ENCODE measurements at places on chromosomes 16 and 17.

GRCh38 chr16:29812754-29813643 is 1.0 kb downstream of the PRRT2 start:
- no peak for DNase-seq

DNA sequence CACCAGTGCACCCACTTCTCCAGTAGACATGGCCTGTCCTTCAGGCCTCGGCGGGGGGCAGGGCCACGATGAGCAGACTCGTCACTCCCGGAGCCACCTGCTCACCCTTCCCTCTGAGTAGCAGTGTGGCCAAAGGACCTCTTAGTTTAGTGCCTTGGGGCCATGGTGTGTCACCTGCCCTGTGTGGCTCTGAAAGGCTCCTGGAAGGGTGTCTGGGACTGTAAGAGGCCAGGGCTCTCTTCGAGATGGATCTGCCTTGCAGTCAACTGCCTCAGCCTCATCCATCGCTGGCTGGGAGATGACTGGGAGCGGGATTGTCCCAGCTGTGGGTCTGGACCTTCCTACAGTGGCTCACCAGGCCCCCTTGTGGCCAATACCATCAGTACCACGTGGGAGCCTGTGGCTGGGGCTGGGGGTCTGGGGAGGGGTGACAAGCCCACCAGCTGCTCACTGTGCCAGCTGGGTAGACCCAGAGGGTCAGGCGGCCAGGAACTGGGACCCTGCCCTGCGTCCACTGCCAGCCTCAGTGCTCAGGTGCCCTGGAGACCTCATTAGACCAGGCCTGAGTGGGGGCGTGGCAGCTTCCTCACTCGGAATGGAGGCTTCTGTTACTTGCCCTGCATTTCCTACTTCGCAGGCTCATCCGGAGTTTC is 133.4 kb downstream of the OR1D5 start:
- DNase-seq: peak; percentile 57

DNA sequence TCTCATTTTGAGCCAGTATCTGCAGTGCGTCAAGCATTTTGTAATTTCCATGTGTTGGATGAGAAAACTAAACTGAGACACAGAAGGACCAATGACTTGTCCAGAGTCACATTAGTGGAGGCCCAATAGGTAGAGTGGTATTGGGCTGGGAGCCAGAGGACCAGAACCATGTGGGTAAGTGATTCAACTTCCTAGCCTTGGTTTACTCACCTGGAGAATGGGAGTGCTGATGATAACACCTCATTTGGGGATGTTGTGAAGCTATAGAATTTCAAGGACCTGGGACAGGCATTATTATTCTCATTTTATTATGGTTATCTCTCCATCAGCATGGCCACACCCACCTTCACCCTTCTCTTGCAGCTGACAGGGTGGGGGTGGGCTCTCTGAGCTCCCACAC is 8.1 kb downstream of the CPNE2 start:
- DNase-seq: no peak

DNA sequence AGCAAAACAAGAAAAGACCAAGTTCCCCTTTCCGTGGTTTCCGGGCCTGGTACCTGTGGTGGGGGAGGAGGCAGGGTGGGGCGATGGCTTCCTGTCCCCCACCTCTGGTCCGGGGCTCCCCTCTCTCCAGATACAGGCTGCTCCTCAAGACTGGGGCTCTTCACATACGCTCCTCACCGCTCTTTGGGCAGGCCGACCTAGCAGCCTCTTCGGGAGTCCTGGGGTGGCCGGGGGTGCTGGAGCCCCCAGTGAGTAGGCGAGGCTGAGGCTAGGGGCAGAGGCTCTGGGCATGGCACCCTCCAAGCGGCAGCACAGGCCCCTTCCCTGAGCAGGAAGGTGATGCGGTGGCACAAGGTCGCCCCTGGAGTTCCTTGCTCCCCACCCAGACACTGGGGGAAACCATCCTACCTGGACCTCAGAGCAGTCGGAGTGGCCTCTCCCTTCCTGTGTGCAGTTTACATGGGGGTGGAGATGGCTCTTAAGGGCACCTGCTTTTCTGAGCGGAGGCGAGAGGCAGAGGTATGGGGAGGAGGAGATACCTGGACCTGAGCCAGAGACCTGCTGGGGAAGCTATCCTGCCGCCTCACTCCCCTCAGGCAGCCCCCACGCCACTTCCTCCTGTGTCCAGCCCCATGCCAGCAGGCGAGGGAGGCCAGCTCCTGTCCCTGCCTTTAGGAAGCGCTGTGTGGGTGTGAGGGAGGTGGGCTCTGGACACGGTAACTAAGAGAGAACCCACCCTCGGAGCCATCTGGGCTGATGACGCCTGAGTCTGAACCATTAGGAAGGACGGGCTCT is 891 bp downstream of the CORO1A start:
- DNase-seq: no peak

DNA sequence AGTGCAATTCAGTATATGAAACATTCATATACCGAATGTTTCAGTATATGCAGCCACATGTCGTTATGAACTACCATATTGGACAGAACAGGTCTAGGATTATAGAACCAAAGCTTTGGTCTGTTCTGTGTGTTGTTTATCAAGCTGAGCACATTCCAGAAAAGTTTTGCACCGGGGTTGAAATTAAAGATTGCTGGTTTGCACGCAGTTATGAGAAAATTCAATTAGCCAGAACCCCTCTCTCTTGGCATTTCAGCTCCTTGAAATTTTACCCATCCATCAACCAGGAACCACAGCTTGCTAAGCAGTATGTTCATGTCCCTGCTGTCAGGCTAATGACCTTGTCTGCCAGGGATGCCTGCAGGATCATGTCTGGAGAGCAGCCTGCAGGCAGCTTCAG is 9.5 kb downstream of the KRT32 start:
- no peak for DNase-seq

GRCh38 chr16:14286368-14287230 is 215.5 kb downstream of the MRTFB start:
- peak; percentile 46 for DNase-seq

DNA sequence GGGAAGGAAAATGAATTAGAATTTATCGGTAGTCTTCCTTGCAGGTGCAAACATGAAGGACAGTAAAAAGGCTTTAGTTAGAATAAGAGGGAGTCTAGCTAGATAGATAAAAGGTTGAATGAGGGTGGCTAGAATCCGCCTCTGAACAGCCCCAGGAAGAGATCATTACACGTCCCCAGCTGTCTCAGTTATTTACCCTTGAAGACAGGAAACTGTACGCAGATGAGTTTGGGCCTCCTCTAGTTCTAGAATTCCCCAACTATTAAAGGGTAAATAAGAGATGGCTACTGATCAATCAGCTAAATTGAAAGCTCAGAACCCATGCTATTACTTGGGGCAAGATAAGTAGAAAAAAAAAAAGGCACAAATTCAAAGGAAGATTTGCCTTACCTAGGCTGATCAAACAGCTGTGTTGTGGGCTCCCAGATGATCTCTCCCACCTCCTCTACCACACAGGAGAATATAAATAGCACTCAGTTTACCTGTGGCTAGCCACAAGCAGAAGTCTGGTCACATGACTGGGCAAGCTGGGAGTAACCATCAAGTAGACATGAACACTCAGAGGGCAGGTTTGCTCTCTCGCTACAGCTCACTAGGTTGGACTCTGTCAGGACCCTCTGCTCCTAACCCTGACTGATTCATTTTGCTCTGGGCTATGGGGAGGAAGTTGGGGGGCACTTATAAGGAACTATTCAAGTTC is 17.0 kb downstream of the FAM117A start:
- no peak for DNase-seq

DNA sequence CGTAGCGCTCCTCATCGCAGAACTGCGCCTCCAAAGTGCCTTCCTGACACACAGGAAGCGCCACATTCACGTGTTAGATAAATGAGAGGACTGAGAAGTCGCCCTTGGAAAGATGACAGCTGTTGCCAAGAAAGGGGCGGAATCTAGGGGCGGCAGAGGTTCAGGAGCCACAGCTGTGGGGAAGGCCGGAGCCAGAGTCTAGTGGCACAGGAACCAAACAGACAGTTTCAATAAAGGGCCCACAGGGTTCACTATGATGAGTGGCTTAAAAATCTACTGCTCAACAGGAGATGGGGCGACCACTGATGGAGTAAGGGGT is 4.7 kb downstream of the FLCN start:
- no peak for DNase-seq

GRCh38 chr17:38416840-38417209 is 11.4 kb upstream of the ARHGAP23 start:
- peak; percentile 82 for DNase-seq

- DNase-seq: peak; percentile 79
Observed at GRCh38 chr16:23148513-23149266, 562 bp downstream of the USP31 start.

DNA sequence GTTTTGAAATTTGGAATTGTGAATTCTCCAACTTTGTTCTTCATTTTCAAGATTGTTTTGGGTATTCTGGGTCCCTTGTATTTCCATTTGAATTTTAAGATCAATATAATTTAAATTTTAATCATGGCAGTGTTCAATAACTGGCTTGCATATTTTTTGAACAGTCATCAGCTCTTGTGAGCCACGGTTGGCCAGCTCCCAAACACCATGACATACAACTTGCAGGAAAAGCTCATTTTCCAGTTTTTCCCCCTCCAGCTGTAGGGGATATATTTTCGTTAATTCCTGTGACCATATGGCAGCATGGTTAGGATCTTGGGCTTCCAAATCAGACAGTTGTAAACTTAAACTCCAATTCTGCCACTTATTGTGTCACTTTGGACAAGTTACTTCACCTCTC is 690.1 kb downstream of the WWOX start:
- DNase-seq: no peak

GRCh38 chr17:19977293-19978208 is at the start of gene AKAP10:
TSS of gene AKAP10 (minus strand) at chr17:19977828. CDS start at chr17:19977679, 149 bp downstream.
- peak; percentile 95 for DNase-seq

- DNase-seq: no peak
Observed at GRCh38 chr16:86377251-86378022, 132.9 kb upstream of the FOXF1 start.

- no peak for DNase-seq
Observed at GRCh38 chr16:84477661-84478060, 26.8 kb downstream of the MEAK7 start.

GRCh38 chr16:47392081-47392480 is 68.8 kb downstream of the ITFG1 start:
- DNase-seq: no peak

DNA sequence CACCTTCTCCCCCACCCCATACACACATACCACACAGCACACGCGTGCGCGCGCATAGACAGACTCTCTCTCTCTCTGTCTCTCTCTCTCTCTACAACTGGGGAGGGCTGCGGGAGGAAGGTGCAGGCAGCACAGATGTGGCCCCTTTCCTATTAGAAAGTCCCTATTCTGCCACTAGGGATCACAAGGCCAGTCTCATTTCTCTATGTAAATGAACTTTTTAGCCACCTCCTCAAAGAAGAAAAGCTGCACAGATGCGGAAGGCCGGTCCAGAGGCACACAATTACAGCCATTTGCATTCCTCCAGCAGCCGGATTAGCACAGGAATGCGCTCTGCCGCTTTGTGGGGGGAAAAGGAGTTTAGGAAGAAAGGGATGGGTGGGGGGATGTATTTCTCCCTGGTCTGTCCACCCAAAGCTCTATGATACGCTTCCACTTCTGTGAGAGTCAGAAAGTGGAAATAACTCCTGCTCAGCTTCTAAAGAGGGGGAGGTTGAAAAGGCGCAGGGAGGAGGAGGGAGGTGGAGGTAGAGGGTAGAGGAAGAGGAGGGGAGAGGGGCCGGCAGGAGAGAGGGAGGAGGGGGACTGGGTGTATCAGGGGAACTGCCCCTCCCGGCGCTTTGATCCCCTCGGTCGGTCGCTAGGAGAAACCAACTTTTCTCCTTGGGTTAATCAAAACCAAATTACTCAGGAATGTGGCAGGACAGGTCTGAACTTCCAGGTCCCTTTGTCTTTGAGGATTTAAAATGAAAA is 11.7 kb downstream of the ZFHX3 start:
- DNase-seq: no peak

GRCh38 chr17:57289613-57290012 is 33.3 kb downstream of the MSI2 start:
- peak; percentile 60 for DNase-seq

- peak; percentile 85 for DNase-seq
Observed at GRCh38 chr17:82767041-82767754, 15.3 kb downstream of the TBCD start.
